ENCODE measurements at places on chromosomes 6 and 20. TPM values are rescaled to one million over a fixed set of nuclear protein-coding genes. Genes with fewer than 3 reads are reported as not detected.
A peak's percentile ranks its signal among the peaks of the same experiment; 100 is the strongest.

MEI4 gene
- total RNA-seq: not detected

SLC32A1 gene
- total RNA-seq: not detected

RHAG gene
- total RNA-seq: not detected

PI16 gene
- 14.9 TPM for total RNA-seq

EMILIN3 gene
- total RNA-seq: 1.3 TPM

PNISR gene
- 133 TPM for total RNA-seq

KCNQ5 gene
- total RNA-seq: 1.0 TPM

LIME1 gene
- total RNA-seq: 7.0 TPM

DNA sequence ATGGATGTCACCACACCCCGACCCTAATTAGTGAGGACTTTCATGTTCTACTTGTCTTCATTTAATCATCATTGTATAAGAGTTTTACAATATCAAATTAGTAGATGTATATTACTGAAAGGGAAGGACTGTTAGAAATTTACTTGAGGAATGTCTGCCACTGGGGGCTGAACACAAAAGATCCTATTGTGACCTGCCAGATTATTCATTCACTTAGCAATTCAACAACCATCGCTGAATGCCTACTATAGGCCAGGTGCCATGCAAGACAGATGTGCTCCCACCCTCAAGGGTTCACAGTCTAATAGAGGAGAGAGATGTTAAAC, 8.0 kb upstream of the RBCK1 start:
- H3K27ac ChIP-seq: no peak overlapping the region
- no peak for DNase-seq
- H3K4me1 ChIP-seq: no peaks in the 10 kb centered on the region
- H3K27me3 ChIP-seq: no peaks in the 10 kb centered on the region

- no peak for DNase-seq
- peak overlapping the region; percentile 3 for H3K4me3 ChIP-seq
- no peak overlapping the region for H3K27ac ChIP-seq
- no peaks in the 10 kb centered on the region for H3K27me3 ChIP-seq
Measured at GRCh38 chr20:29689411-29690225, 1567.8 kb upstream of the DEFB115 start.

DNA sequence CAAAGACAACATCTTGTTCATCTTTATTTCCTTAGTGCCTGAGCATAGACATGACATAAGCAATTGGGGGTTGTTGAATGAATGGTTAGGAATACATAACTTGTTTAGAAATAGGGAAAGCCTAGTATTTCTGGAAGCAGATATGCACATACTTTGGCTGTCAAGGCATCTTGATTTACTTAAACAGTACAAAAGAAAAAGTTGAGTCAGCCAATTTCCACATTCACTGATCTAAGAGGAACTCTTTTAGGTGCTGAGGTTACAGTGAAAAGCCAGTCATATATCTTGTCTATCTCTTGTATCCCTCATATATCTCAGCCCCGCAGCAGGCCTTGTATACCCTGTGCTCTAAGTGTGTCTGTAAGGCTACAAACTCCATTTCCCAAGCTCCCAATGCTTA, 11.6 kb downstream of the ZKSCAN4 start:
- no peak for DNase-seq
- H3K27me3 ChIP-seq: no peaks in the 10 kb centered on the region
- H3K4me1 ChIP-seq: no peaks in the 10 kb centered on the region
- no peak overlapping the region for H3K4me3 ChIP-seq

- H3K4me3 ChIP-seq: no peak overlapping the region
- no peaks in the 10 kb centered on the region for H3K36me3 ChIP-seq
- H3K4me1 ChIP-seq: peaks cover 19% of the 10 kb centered on the region
- no peaks in the 10 kb centered on the region for H3K27me3 ChIP-seq
Measured at GRCh38 chr20:4040283-4041179, 25.2 kb upstream of the RNF24 start.

- H3K4me3 ChIP-seq: no peak overlapping the region
- H3K27me3 ChIP-seq: no peaks in the 10 kb centered on the region
- H3K27ac ChIP-seq: no peak overlapping the region
- H3K36me3 ChIP-seq: no peaks in the 10 kb centered on the region
Measured at GRCh38 chr6:111407686-111408085, 75.3 kb downstream of the REV3L start.

DNA sequence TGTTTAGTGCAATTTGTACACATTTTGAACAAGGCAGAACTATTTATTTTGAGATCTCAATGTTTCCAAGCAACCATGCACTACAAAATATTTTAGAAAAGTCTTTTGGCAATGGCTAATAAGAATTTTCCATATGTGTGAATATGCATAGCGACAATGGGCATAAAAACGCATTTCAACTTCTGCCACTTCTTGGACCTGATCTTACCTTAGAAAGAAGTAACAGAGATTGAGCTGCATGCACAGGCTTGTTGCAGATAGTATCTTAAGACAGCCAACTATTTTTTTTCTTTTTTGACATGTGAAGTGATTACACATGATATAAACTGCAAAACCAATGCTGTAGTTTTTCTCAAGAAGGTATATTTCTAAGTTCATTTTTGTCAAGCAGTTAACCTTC, 210.4 kb upstream of the PHACTR1 start:
- H3K27me3 ChIP-seq: no peaks in the 10 kb centered on the region
- H3K4me1 ChIP-seq: no peaks in the 10 kb centered on the region
- no peak for DNase-seq

DNA sequence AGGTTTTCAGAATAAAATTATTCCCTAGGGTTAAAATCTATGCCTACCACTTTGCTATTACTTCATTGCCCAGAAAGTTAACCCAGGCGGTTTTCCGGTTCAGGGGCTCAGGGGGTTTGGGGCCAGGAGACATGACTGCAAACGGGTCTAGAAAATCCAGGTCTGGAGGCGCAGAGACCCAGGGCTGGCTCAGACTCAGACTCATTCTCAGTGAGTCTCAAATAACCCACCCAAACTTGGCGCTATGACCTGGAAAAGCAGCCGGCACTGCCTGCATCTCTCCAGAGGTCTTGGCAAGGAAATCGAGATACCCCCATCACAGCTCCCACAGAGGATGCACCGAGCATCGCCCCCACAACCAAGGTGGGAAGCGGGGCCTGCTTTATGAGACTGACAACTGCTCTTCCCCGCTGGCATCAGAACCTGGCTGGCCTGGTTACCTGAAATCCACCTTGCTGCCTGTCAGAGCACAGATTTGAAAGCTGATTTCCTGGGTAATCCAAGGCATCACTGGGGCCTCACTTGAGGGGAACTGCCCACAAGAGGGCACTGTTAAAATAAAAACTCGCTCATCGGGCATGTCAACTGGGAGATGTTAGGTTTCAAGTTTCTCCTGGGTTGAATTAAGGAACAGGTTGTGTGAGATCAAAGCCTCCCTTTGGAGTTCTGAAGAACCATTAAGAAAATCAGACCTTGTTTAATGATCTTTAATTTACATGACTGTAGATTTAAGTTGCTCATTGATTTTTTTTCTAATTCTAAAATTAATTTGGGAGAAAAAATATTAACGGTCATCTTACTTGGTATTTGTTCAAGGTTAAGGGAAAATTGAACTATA, 55.1 kb downstream of the KIF16B start:
- no peak overlapping the region for H3K4me3 ChIP-seq
- H3K27ac ChIP-seq: no peak overlapping the region
- no peaks in the 10 kb centered on the region for H3K27me3 ChIP-seq
- H3K36me3 ChIP-seq: no peaks in the 10 kb centered on the region
- no peak for DNase-seq

DNA sequence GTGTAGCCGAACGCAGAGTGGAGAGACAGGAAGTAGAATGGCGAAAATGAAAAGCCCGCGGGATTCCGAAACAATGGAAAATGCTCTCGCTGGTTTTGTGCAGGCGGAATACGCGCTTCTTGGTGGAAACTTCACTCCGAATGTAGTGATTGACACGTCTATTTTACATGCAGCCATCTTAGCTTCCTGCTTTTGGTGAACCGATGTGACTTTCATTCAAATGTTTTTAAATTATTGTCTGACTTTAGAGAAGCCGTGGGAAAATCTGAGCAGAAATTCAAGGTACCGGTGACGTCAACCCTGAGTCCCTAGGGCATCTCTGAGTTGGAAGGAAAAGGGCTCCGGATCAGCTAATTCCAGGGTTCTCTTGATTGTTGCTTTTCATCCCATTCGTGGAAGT, 11.4 kb downstream of the GPX5 start:
- peaks cover 41% of the 10 kb centered on the region for H3K27me3 ChIP-seq
- H3K27ac ChIP-seq: no peak overlapping the region
- no peaks in the 10 kb centered on the region for H3K4me1 ChIP-seq
- H3K4me3 ChIP-seq: no peak overlapping the region

DNA sequence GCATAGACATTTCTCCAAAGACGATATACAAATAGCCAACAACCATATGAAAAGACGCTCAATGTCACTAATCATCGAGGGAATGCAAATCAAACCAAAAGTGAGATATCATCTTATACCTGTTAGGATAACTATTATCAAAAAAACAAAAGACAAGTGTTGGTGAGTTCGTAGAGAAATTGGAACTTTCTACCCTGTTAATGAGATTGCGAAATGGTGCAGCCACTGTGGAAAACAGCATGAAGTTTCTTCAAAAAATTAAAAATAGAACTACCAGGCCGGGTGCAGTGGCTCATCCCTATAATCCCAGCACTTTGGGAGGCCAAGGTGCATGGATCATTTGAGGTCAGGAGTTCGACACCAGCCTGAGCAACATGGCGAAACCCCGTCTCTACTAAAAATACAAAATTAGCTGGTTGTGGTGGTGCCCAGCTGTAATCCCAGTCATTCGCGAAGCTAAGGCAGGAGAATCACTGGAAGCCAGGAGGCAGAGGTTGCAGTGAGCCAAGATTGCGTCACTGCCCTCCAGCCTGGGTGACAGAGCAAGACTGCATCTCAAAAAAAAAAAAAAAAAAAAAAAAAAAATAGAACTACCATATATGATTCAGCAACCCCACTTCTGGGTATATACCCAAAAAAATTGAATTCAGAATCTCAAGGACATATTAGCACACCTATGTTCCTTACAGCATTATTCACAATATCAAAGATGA, 170.0 kb upstream of the ZNF184 start:
- no peak for DNase-seq
- H3K27ac ChIP-seq: no peak overlapping the region
- H3K36me3 ChIP-seq: no peaks in the 10 kb centered on the region

- no peak overlapping the region for H3K4me3 ChIP-seq
- no peaks in the 10 kb centered on the region for H3K4me1 ChIP-seq
- H3K27me3 ChIP-seq: no peaks in the 10 kb centered on the region
- H3K27ac ChIP-seq: no peak overlapping the region
- DNase-seq: no peak
- H3K36me3 ChIP-seq: no peaks in the 10 kb centered on the region
Measured at GRCh38 chr20:48165401-48165685, 380.1 kb upstream of the SULF2 start.

DNA sequence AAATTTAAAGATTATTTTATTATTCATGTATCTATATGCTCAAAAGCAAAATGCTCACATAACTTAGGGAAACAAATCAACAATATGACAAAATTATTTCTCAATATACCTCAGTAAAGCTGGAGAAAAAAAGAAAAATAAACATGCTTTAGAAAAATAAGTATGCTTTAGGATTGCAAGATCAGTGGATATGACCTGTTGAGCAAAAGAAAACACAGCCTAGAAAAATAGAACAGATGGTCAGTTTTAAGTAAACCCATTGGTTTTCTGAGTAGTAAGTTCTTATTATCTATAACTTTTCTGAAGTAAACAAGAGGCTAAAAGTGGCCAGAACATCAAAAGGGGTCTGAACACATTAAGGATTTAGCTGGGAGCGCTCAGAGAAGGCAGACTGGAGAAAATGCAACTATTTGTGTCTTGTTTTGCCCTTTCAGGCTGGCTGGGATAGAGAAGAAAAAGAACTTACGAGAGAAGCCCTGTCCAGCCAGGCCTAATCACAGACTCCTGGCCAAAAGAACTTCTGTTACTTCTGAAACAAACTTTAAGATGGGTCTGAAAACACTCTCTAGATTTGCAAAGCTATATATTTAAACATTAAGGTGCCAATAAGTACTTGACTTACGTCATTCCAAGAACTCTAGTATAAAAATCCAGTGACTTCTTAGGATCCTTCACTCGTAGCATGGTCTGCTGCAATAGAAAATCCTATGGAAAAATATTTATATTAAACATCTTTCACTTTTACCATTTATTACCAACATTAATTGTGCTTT, 16.5 kb downstream of the GLO1 start:
- peaks cover 4% of the 10 kb centered on the region for H3K36me3 ChIP-seq
- no peaks in the 10 kb centered on the region for H3K27me3 ChIP-seq
- no peak for DNase-seq
- no peak overlapping the region for H3K4me3 ChIP-seq

GRCh38 chr20:45336530-45337366, 11.5 kb downstream of the SDC4 start:
- no peak overlapping the region for H3K4me3 ChIP-seq
- DNase-seq: peak; percentile 69
- H3K36me3 ChIP-seq: no peaks in the 10 kb centered on the region
- H3K4me1 ChIP-seq: peaks cover 50% of the 10 kb centered on the region
- peak overlapping the region; percentile 99 for H3K27ac ChIP-seq

- H3K27me3 ChIP-seq: no peaks in the 10 kb centered on the region
- DNase-seq: no peak
- no peak overlapping the region for H3K27ac ChIP-seq
- no peaks in the 10 kb centered on the region for H3K4me1 ChIP-seq
Measured at GRCh38 chr6:69693762-69694161, 103.0 kb downstream of the LMBRD1 start.

DNA sequence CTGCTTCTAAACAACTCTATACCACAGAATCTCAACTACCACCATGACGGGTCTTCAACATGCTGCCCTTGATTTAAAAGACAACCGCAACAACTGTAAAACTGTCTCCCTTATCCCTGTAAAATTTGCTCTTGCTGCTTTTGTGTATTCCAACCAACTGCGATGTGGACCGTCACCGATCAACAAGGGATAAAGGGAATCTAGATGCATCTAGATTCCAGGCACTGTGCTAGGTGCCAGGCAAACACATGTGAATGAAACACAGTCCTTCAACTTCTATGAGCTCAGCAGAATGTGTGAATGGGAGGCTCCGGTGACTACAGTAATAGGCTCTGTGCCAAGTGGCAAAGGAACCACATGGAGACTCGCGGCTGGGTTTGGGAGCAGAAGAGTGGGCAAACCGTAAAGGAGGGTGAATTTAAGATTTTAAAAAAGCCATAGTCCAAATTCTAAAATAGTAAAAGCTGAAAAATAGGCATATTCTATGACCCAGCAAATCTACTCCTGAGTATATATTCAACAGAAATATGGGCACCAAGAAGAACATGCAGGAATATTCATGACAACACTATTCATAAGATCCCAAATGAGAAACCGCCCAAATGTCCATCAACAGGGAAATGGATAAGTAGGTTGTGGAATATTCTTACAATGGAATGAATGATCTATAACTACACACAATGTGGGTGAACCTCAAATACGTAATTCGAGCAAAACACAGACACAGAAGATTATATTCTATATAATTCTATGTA, 3.7 kb upstream of the PRND start:
- H3K27ac ChIP-seq: no peak overlapping the region
- H3K27me3 ChIP-seq: no peaks in the 10 kb centered on the region
- no peak for DNase-seq
- H3K36me3 ChIP-seq: no peaks in the 10 kb centered on the region
- no peak overlapping the region for H3K4me3 ChIP-seq

DNA sequence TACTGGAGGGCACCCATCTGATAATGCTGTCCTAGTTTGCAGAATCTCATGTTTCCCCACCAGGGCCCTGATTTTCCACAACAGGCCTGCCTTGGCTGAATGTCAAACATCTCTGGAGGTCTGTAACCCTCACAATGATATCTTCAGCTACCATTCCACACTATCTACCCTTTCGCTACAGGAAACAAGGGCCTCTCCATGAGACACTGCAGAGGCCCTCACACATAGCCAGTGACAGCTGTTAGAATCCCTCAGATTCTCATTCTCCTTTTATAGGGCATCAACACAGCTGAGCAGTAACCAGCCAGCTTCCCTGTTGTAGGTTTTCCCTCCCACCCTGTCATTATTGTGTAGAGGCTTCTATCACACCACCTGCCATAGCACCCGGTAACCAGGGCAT, 29.6 kb upstream of the MICB start:
- H3K27ac ChIP-seq: no peak overlapping the region
- DNase-seq: no peak
- H3K4me3 ChIP-seq: no peak overlapping the region
